ENCODE measurements at places on chromosomes 6 and 20.

GRCh38 chr6:37456816-37457560 is 24.0 kb downstream of the CMTR1 start:
- DNase-seq, result peak; percentile 95

- no peak for DNase-seq
These were observed 17.3 kb downstream of the EEF1E1 start for GRCh38 chr6:8085053-8085511.

- no peak for DNase-seq
These were observed 9.4 kb downstream of the SPDEF start for GRCh38 chr6:34546551-34547321.

DNA sequence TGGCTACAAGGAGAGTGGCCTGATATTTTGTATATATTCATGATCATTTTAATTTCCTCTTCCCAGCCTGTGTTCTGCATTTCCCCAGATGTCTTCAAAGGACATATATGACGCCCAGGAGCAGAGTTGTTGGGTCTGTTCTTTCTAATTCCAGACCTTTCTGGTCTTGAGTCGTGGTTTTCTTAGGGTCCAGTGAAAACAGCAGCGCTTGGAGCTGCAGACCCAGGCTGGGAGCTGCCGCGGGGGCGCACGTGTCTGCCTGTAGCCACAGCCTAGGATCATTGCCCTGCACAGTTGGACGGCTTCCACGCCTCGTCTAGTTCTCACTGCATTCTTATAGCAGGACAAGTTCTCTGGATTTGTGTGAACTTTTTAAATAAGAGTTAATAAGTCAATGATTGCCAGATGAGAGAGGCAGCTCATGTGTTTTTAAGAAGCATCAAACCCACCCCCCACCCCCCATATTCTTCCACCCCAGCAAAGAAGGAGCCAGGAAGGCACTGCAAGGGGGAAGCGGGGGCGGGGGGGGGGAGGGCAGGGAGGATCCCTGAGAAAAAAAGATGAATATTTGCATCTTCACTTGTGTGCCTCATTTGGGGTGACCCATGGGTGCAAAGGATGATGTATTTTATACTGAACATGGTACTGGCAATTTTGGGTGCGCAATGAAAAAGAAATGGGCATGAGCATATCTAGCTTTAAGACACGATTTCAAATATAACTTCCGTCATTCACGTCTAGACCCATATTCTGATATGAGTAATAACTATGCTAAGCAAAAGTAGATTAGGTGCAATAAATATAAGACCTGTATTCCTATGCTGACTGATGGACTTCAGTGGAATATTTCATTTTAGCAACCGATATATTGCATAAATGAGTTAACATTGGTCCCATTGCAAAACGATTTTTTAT is 160.0 kb downstream of the TBXT start:
- peak; percentile 77 for DNase-seq

- DNase-seq, result peak; percentile 88
These were observed 51.2 kb downstream of the SLC22A23 start for GRCh38 chr6:3405679-3406078.

DNA sequence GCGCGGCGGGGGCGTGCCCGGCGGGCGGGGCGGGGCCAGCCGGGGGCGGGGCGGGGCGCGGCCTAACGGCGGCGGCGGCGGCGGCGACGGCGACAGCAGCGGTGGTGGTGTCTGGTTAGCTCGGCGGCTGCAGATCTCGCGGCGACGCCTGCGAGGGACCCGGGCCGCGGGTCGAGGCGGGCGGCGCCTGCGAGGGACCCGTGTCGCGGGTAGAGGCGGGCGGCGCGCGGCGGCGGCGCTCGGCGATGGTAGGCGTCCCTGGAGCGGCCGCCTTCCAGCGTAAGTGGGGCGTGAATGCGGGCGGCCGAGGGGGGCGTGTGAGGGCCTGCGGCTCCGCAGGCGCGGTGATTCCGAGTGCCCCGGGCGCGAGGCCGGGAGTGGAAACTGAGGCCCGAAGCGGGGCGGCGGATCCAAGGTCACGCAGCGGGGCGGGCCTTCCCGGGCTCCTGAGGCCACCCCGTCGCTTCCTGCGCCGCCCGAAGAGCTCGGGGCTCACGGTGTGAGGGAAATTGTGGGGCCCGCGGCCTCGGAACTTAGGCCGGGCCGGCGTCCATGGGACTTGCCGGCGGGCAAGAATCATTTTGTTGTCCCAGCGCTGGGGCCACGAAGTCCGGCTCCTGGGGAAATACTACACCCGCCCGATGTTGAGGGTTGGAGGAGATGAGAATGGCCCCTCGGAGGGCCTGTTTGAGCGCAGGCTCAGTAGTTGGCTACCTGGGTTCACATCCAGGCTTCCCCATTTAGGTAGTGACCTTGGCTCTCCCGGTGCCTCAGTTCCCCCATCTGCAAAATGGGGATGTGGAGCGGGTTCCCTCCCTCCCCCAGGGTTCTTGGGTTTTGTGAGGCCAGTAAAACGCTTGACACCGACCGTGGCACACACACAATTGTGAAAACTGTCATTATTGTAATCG is at the start of gene CBFA2T2:
CBFA2T2 (plus strand) TSS at position 74 of the 911 bp plus-strand sequence; CDS start at position 246, 172 bp downstream.
- DNase-seq, result peak; percentile 94

DNA sequence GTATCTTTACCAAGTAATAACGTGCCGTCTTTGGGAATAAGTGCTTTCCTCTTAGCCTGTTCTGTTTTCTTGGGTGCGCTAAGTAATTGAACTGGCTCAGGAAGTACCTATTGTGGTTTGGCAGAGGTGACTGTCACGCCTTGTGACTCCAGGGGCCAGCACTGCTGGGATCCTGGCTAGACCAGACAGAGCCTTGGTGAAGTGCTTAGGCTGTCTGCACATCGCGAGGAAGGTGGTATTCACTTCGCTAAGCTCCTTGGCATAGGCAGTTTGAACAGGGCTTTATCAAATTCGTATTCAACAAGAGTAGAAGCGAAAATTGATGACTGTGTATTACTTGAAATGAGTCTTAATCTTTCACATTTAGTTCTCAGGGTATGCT is 17.6 kb downstream of the PRDM1 start:
- DNase-seq, result no peak

DNA sequence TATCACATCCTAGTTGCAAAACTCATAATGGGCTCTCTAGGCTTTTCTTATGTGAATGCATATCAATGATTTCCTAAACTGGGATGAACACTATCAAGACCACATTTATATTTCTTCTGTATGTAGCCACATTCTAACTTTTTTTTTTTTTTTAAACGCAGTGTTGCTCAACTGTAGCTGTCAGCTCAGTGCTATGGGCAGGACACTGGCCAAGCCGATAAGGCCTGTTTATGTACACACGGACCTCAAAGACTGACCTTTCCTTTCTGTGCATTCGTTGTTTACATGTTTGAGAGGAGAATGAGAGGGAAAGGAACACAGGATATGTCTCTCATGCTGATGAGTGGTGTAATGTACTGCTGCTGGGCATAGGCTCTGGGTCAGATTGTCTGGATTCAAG is 75.1 kb upstream of the B3GAT2 start:
- no peak for DNase-seq

DNA sequence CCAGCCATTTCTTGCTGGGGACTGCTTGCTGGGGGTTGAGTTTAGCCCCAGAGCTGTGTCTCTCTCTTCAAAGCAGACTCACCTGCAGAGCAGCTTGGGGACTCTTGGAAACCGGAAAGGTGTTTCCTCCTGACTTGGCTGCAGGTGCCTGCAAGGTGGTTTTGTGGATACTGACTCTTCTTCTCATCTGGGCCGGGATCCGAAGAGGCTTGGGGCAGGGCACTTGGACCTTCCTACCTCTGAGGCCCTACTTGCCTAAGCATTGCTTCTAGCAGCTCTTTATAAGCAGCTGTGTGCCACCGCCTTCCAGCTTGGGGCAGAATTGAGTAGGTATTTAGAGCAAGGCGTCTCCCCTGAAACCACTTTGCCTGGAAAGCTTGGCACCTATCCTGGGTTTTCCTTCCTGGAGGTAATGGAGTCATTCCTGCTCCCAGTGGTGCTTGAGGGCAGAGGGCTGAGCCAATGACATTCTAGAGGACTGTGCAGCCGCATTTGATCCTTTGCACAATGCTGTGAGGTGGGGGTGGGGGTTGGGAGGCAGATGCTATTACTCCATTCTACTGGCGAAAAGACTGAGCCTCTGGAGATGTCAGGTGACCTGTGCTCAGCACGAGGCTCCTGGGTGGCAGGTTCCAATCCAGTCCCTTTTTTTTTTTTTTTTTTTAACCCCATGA is 3.4 kb upstream of the CTSZ start:
- DNase-seq, result peak; percentile 82

- DNase-seq, result no peak
These were observed 48.0 kb downstream of the RARS2 start for GRCh38 chr6:87541744-87542143.

DNA sequence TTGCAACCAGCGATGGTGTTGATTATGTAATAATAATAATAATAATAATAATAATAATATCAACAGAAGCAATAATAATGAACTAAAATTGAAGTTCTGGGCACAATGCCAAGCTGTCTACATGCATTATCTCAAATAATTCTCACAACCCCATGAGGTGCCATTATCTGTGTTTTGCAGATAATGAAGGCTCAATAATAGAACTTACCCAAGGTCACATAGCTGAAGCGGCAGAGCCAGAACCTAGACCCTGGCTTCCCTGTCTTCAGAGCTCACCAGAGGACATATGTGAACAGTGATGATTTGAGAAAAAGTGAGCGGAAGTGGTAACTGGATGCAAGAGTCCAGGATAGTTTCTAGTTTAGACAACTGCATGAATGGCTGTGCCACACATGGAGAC is 91.0 kb downstream of the HIVEP1 start:
- DNase-seq, result no peak

DNA sequence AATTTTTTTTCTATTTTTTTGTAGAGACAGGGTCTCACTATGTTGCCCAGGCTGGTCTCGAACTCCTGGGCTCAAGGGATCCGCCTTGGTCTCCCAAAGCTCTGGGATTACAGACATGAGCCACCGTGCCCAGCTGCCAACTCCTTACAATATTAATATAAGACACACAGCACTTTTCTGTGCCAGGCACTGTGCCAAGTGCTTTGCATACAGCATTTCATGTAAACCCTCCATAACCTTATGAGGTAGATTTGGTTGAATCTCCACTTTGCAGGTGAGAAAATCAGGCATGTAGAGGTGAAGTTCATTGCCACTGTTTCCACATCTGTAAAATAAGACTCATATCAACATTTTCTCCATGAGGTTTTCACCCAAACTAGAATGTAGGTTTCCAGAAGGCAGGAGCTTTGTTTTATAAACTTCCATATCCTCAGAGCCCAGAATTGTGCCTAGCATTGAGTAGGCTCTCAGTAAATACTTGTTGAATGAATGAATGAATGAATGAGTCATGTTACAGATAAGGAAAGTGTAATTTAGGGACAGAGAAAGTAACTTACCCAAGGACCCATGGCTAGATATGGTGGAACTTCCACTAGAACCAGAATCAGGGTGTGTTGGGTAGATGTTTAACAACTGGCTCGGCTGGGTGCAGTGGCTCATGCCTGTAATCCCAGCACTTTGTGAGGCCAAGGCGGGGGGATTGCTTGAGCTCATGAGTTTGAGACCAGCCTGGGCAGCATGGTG is 3.0 kb upstream of the CTNNBL1 start:
- no peak for DNase-seq

- no peak for DNase-seq
These were observed 15.0 kb downstream of the CALHM6 start for GRCh38 chr6:116476002-116476678.

- peak; percentile 48 for DNase-seq
These were observed 1.3 kb downstream of the ARFGEF3 start for GRCh38 chr6:138162955-138163575.

GRCh38 chr6:31352683-31353383 is 4.1 kb downstream of the HLA-B start:
- DNase-seq, result peak; percentile 54

- DNase-seq, result no peak
These were observed 100.8 kb downstream of the L3MBTL3 start for GRCh38 chr6:130119211-130119610.

DNA sequence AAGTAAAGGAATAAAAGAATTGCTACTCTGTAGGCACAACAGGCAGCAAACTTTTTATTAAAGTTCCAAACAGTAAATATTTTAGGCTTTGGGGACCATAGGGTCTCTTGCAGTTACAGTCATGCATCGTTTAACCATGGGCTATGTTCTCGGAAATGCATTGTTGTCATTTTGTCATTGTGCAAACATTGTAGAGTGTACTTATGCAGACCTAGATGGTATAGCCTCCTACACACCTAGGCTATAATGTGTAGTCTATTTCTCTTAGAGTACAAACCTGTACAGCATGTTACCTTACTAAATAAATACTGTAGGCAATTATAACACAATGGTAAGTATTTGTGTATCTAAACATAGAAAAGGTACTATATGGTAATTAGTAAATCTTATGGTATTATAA is 54.7 kb downstream of the CDS2 start:
- DNase-seq, result no peak

DNA sequence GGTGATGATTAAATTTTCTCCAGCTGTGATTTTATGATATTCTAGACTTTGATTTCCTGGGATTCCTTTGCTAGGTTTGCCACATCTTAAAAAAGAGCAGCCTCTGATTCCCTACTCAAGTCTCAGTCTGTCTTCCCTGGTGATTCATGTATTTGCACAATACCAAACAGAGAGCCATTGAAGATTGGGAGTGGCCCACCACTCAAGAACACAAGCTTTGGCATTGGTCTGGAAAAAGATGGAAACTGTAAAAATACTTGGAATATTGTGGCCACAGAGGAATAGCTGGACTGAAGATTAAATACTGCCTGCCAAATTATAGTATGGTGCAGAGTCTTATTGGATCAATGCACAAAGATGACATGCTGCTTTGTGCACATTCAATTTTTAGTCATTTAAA is 32.9 kb downstream of the PTCHD4 start:
- DNase-seq, result no peak

- DNase-seq, result no peak
These were observed 38.9 kb downstream of the CDK19 start for GRCh38 chr6:110776413-110776812.

GRCh38 chr6:43784049-43784855 is 14.2 kb downstream of the VEGFA start:
- DNase-seq, result peak; percentile 84

- DNase-seq, result no peak
These were observed 36.4 kb upstream of the ENPP5 start for GRCh38 chr6:46207174-46207573.

DNA sequence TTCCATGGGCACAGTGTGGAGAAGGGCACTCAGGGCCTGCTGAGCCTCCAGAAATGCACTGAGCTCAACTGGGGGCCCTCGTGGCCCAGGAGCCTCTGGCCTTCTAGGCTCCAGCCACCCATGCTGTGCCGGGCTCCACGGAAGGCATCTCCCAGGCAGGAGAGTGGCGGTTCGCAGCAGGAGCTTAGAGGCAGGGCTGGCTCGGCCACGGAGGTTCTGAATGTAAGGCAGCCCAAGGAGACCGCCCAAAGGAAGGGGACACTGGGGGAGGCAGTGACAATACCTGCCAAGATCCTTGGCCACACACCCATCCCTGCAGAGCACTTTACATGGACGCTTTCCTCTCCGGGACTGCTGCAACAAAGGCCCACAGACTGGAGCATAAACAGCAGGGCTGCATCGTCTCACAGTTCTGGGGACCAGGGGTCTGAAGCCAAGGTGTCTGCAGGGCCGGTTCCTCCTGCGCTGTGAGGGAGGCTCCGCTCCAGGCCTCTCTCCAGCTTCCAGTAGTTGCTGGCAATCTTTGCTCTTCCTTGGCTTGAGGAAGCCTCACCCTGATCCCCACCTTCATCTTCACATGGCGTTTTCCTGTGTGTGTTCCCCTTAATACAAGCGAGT is 128.2 kb upstream of the CDH4 start:
- no peak for DNase-seq

- no peak for DNase-seq
These were observed 33.8 kb downstream of the FLRT3 start for GRCh38 chr20:14303651-14304050.
